ENCODE measurements at places on chromosomes 11 and 22.

DNA sequence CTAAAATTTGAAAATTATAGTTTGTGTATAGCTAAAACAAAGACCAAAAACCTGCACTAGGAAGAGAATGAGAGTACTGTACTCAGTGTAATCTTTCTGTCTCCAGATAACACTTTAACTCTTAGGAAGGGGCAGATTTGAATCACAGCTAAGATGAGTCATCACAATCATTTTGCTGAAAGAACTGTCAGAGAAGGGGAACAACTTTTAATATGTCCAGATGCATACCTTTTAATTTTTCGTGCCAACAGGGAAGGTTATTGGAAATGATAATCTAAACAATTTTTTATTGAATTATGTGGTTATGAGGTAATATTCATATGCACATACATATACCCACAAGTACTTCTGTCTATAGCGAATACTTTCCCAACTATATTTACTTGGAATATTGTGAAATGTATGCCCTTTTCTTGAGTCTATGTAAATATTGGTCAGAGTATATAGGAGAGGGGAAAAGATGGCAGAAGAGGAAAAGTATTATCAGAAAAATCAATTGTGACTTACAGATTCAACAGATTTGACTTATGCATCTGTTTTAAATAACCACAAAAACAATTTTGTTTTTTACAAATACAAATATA, 51.1 kb upstream of the MUC15 start:
- no peak for DNase-seq

DNA sequence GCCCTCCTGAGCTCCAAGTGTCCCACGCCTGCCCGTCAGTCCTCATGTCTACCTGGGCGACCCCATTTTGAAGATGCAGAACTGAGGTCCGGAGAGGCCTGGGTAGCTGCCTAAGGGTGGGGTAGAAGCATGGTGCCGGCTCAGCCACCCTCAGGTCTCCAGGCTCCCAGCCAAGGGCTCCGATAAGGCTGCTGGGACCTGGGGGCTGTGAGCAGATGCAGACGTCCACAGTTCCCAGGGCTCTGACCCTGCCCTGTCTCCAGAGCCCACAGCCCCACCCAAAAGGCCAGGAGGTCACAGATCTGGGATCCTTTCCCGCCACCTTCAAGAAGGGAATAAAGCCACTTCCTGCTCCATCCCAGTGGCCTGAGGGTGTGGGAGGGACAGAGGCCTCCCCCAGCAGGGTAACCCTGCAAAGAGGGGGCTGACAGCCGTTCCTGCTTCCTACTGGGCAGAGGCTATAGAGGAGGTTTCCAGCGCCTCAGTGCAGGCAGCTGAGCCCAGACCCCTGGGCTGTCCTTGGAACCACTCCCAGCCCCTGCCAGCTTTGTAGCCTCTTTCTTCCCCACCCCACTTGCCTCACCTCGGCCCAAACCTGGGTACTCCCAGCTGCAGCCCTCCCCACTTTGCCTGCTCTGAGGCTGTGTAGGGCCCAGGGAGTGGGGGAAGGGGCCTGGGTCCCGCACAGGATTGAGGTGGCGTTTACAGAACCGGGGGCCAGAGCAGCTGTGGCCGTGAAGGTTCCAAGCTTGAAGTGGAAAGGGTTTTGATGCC, 85.5 kb downstream of the CDKN1C start:
- DNase-seq, result no peak

- no peak for DNase-seq
These were observed 24.7 kb upstream of the TIMP3 start for GRCh38 chr22:32776802-32777201.

DNA sequence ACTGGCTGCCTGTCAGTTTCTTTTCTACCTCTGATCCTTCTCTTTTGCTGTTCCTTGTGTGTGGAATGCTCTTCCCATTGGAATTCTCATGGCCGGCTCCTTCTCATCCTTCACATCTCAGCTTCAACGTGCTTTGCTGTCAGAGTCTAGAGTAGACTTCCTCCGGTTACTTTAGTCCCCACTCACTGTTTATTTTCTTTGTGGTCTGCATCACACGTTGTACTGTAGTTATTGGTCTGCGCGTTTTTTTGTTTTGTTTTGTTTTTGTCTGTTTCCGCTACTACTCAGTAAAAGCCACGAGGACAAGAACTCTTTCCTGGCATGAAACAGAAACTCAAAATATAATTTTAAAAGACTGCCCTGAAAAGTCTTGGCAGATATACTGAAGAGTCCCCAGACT, 121.3 kb upstream of the SEZ6L start:
- DNase-seq, result no peak

DNA sequence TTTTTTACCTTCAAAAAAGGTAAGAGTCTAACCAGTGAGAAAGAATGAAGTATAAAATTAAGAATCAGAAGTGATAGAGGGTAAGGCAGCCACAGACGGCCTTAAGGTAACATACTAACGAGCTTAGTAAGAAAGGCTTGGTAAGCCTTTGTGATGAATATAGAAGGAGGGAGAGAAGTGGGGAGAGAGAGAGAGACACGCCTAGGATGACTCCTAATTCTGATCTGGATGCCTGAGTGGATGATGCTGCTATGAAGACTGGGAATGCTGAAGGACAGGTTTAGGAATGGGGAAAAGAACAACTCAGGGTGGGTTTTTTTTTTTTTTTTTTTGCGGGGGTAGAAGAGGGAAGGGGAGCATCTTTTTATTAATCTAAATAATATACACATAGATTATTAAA, 4.8 kb downstream of the FBXO3 start:
- no peak for DNase-seq

GRCh38 chr11:111107501-111107900, 138.0 kb upstream of the POU2AF2 start:
- DNase-seq, result no peak

- no peak for DNase-seq
These were observed 666 bp downstream of the PDGFB start for GRCh38 chr22:39244136-39244495.

GRCh38 chr11:1727096-1727690, 23.2 kb downstream of the IFITM10 start:
- no peak for DNase-seq

GRCh38 chr22:43592476-43592875, 180.7 kb downstream of the MPPED1 start:
- DNase-seq, result no peak

GRCh38 chr22:30079952-30080533, at the start of gene HORMAD2:
HORMAD2 (plus strand) TSS chr22:30080464; CDS start chr22:30093953, 13,489 bp downstream.
- peak; percentile 3 for DNase-seq

DNA sequence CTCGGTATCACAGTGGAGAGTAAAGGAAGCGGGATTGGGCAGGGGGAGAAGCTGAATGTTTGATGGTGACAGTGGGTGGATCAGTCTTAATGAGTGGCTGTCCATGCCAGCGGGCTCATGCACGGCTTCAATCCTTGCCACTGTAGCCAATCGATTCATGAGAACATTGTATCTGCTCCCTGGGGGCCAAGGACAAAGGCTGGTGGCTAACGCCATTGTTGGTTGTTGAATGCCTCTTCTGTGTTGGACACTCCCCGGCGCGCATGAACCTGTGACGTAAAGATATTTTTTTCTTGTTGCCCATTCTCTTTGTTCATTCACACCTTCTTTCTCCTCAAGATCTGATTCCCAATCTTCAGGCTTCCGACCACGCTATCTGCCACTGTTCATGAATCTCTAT, 20.9 kb upstream of the ATXN10 start:
- DNase-seq, result no peak

GRCh38 chr22:42925598-42925997, 68.5 kb upstream of the ARFGAP3 start:
- no peak for DNase-seq

GRCh38 chr11:125263268-125263790, 98.8 kb downstream of the PKNOX2 start:
- DNase-seq, result peak; percentile 48

- DNase-seq, result no peak
These were observed 43.4 kb upstream of the MICAL2 start for GRCh38 chr11:12066799-12067508.

DNA sequence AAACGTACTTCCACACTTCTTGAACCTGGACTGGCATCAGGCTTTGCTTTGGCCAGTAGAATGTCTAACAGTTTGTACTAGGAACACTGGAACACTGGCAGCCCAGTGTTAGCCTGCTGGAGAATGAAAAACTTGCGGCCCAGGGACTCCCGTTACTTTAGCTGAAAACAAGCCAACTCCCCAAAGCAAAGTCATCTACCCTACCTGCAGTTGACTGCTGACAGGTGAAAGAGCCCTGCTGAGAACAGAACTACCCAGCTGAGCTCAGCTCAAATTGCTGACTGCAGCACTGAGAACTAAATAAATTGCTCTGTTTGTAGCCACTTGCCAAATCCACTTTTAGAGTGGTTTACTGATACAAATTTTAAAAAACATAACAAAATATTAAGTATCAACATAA, 342.5 kb downstream of the LRRC4C start:
- DNase-seq, result no peak

GRCh38 chr22:24271386-24271854, 789 bp downstream of the SPECC1L start:
- no peak for DNase-seq

DNA sequence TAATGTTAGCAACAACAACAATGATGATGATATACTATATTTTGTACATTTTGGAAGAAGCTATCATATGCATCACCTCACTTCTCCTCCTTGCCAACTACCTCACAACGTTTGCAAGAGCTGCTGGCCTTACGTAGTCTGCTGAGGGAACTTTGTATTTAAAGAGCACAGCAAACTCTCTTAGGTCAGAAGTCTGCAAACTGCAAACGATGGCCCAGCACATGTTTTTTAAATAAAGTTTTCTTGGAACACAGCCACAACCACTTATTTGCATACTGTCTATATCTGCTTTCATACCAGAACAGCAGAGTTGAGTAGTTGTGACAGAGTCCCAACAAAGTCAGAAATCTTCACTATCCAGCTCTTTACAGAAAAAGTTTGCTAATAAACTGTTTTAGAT, 261.7 kb downstream of the TENM4 start:
- DNase-seq, result no peak

- DNase-seq, result no peak
These were observed 1.7 kb downstream of the YAP1 start for GRCh38 chr11:102111787-102112508.

DNA sequence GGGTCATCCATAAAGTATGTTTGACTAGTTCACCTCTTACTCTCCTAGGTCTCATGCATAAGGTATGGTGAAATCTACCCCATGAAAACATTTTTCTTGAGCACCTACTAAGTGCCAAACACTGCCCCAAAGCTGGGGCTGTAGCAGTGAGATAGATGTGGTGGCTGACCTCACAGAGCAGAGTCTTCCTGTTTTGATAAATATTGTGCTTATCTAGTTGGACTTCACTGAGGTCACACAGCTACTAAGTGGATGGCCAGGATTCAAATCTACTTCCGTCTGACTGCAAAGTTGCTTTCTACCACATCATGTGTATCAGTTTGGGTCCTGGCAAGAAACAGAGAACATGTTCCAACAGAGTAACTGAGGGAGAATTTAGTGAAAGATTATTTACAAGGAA, 6.4 kb upstream of the HTATIP2 start:
- no peak for DNase-seq

- no peak for DNase-seq
These were observed 20.4 kb downstream of the HPS4 start for GRCh38 chr22:26463101-26463661.

GRCh38 chr11:114914231-114915005, 236.1 kb downstream of the NXPE2 start:
- no peak for DNase-seq

DNA sequence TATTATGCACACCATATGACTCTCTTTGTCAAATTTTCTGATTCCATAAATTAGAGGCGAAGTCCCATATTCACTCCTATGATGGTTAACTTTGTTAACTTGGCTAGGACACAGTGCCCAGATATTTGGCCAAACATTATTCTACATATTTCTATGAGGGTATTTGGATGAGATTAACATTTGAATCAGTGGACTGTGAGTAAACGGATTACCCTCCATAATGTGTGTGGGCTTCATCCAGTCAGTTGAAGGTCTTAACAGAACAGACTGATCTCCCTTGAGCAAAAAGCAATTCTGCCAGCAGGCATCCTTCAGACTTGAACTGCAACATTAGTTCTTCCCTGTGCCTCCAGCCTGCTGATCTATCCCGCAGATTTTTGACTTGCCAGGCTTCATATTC, 69.9 kb downstream of the FZD4 start:
- DNase-seq, result no peak

- no peak for DNase-seq
These were observed 331.8 kb downstream of the AASDHPPT start for GRCh38 chr11:106409222-106409621.

GRCh38 chr11:2555336-2555735, 110.5 kb downstream of the KCNQ1 start:
- no peak for DNase-seq

DNA sequence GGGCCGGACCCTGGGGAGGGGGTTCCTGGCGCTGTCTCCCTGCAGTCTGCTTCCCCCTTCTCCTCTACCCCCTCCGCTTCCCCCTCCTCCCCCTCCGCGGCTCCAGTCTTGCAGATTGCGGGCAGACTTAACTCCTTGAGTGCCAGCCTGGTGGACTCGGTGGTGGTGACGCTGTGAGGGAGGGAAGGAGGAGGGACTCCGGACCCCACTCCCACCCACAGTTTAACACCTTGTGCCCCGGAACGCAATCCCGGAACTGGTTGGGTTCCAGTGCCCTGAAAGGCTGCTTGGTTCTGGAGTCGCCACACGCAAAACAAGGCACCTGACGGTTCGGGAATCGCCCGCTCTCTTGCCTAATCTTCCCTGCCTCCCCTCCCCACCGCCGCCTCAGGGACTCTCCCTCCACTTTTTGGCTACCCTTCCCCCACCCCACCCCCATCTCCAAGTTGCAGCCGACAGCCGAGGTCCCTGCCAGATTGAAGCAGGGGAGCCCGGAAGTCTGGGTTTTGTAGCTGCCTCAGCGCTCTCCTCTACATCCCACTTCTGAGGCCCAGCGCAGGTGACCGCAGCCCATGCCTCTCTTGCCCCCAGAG, 3.9 kb upstream of the BCL9L start:
- peak; percentile 55 for DNase-seq

DNA sequence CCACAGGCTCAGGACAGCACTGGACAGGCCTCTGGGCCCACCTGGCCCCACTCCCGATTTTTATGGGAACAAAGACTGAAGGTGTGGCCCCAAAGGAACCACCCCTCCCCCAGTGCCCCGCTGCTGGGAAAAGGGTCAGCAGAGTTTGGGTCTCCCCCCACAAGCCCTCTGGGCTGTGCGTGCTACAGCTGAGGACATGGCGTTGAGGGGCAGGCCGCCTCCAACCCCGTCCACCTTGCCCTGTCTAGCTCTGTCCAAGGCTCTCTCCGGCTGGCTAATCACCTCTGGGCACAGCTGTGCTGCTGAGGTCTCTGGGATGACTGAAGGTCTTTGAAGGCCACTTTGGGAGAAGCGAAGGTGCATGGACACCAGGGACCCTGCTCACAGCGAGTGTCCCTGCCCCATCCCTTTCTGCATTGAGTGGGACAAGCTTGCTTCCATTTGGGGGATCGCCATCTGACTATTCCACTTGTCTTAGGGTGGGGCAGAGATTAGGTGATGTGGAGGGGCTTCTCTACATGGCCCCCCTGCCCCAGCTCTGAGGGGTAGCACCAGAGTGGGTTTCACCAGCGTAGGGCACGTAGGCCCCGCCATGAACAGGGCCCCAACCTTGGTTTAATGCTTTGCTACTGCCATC, 6.5 kb downstream of the ASCL2 start:
- DNase-seq, result no peak

All from substantia nigra (tissue), 51 donors.